ENCODE measurements at places on chromosomes 16 and 17.

DNA sequence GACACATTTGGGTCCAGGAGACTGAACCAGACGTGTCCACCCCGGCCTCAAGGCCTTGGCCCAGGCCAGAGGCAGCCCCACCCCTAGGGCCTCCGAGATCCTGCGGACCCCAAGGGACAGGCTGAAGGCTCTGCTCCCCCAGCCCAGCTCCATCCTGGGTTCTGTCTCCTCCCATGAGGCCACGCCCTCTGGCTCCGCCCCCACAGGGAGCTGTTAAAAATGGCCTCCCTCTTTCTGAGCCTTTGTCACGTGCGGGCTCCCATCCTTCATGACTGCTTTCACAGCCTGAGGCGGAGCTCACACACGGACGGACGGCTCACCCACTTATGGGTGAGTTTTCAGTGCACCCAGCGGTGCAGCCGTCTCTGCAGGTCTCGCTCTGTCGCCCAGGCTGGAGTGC, 6.5 kb upstream of the CACNA1H start:
- DNase-seq, result no peak

DNA sequence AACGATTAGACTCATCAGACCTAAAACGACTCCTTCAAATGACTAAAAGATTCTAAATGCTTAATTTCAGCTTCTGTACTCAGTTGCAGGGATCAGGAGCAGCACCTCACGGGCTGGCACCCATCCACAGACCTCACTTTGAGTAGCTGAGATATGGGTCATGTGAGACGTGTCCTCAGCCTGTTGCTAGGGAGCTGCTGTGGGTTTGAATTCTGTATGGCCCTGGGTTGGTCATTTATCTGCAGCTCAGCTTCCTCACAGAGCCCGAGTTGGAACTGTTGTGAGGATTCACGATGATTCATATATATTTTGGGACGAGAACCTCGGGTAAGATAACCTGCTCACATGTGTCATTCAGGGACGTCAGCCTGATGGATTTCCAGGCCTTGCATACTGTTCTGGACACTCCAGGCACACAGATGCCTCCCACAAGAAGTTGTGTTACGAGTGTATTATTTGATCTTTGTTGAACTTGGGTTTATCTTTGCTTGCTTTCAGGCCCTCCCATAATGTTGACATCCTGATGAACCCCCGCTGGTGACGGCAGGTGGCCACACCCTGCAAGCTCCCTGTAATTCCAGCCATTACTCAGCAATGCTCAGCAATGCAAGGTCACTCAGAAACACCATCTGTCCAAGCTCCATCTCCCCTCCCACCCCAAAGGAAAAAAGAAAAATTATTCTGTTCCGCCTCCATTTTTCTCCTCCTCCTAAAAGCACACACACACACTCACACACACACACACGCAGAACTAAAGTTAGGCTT, 137.6 kb downstream of the RBFOX3 start:
- DNase-seq, result no peak

- no peak for DNase-seq
Measured at GRCh38 chr16:81137754-81138153, 41.6 kb upstream of the GCSH start.

DNA sequence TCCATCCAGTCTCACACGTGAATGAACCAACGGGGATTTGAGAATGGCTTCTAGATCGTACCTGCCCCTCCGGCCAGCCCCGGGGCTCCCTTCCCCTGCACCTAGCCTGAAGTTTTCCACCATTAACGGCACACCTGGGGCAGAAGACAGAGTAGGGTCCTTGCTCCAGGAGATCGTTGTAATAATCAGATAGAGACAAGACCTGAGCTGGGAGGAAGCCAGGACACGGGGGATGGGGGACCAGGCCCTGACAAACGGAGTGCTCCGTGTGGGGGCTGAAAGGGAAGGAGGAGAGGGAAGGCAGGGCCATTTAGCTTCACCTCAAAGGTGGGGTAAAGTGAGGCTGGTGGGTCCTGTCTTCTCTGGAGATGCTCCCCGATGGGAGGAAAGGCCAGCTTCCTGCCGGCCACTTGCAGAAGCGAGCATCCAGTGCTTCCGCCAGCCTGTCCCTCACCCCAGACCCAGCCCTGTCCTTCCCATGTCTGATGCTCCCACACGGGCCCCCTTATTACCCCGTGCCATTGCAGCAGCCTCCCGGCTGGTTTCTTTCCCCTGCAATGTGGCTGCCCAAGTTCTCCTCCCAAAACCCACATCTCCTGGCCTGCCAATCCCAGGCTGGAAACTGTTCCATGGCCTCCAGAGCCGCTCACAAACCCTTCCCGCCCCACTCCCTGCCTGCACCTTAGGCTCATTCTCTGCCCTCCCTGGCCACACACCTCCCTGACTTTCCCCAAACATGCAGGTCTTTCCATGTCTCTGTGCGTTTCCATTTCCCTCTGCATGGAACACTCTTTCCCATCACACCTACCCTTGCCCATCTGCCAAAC, 79.3 kb downstream of the MRC2 start:
- no peak for DNase-seq

- DNase-seq, result no peak
Measured at GRCh38 chr16:76964464-76965154, 226.4 kb upstream of the MON1B start.

DNA sequence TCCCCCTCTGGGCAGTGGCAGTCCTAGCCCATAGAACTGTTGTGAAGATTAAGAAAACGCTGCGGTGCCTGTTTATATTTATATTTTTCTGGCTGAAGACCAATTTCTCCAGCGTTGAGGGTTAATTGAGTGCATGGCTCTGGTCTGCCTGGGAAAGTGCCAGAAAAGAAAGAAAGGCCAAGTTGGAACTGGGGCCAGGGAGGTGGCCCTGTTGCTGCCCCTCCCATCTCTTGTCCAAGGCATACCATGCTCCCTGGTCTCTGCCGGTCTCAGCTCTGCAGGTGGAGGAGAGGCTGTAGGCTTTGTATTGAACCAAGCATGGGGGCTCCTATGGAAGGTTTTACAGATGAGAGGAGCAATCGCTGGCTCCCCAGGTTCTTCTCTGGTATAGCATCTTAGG, 124.7 kb downstream of the MGAT5B start:
- no peak for DNase-seq

DNA sequence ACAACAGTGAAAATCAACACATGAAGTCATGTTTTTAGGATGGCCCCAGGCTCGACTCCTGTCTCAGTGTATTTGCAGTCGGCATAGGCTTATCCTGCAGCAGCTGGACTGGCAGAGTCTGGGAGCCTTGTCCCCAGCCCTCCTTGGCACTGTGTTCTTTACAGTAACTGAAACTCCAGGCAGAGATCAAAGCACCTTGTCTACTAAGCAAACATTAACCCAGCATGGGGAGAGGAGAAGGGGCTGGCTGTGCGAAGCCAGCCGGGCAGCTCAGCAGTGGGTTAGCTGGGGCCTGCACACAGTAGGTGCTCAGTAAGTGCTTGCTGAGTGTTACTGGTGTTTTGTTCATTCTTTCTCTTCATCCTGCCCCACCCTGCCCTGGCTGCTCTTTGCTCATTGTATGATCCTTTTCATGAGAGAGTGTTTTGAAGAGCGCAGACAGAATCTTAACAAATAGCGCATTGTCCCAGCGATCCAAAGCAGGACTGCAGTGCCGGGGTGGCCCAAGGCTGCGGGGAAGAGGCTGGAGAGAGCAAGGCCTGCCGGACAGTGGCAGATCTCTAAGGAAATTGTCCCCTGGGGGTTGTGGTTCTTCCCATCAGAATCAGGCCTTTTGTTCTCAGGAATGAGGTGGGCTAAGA, 23.5 kb upstream of the ITGB4 start:
- DNase-seq, result no peak

DNA sequence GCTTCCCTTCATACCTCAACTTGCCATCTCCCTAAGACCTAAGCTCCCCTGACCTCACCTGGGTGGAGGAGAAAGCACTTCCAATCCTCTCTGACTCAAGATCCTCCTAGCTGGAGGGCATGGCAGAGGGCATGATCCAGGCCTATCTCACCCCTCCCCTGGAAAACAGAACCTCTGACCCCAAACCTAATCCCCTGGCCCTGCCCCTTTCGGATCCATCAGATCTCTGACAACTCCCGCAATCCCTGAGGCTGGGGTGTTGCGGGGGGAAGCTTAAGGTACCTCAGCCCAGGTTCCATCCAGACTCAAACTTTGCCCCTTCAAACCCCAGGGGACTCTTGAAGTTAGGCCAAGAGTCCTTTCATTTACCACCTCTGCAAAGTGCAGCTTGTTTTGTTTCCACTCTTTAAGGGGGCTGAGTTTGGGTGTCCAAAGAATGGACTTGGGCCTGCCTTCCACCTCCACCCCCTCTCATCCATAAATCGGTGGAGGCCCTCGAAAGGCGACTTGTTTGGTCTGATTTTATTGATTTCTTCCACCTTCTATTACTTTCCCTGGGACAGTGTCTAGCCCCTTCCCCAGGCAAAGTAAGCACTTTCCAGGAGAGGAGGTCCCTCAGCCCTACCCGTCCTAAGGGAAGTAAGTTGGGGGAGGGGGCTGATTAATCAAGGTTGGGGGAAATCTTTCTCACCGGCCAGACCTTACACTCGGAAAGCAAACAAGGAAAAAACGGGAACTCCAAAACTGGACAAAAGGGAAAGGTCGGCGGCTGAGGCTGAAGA, 2.6 kb downstream of the EPOP start:
- no peak for DNase-seq

DNA sequence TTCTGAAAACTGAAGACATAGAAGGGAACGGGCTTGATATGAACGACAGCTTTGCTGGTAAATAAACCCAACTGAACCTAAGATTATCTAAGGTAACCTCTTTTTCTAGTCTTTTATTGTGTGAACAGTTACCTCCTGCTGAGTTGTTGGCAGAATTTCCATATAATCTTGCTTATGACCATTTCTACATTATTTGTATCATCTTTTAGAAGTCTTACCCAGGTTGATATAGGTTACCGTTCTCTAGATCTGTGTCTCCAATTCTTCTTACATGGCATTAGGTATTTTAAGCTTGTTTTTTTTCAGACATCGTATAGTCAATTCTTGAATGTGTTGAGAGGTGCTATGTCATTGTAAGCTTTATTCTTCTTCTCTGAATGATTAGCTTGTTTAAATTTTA, 24.3 kb downstream of the TTC19 start:
- no peak for DNase-seq

DNA sequence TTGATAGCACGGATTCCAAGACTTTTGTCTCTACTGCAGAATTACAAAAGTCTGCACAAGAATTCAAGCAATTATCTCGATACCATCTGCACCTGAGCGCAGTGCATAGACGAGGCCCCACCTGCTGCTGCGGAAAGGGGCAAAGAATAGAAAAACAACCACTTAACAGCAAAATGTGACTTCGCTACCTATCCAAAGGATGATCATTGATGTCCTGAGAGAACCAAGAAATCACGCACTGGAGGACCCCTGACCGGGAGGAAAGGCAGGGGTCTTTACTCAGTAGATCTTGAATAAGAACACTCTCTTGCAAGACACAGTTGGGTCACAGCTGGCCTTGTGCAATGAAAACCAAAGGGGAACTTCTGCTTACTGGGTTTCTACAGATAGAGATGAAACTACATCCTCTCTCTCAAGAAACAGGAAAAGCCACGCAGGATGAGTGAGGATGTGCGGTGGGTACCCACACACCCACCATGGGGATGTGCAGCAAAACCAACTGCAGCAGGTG, 147.4 kb upstream of the RPH3AL start:
- no peak for DNase-seq

Data from right renal cortex interstitium (tissue), 3 donors.